NCI-H2171 treated with DMSO at 0.1 percent for 48 hours (cell line): ENCODE measurements at places on chromosomes 7 and 10.
A peak's percentile ranks its signal among the peaks of the same experiment; 100 is the strongest.

- DNase-seq, result no peak
Measured at GRCh38 chr7:27515933-27516332, 146.8 kb downstream of the HIBADH start.

GRCh38 chr10:32265756-32266155 is 81.2 kb downstream of the EPC1 start:
- no peak for DNase-seq

- peak; percentile 10 for DNase-seq
Measured at GRCh38 chr7:117873310-117874190, at the start of gene CTTNBP2. Gene CTTNBP2 (minus strand): TSS chr7:117873441. CDS start chr7:117873415, 26 bp downstream.

DNA sequence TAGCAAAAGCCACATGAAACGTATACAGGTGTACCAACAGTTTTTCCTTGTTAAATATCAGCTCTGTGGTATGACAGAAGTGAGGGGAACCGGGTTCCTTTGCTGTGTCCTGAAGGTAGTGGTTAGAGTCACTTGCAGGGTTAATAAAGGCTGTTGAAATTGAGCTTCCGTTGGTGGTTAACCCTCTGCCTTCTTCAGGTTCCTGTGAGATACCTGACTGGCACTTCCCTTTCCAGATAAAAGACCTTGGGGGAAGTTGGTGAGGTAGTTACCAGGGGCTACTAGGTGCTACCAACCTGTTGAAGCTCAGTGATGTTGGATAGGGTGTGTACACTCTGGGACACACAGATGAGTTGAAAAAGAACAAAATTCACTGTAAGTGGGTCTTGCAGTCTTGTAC is 384.1 kb downstream of the GATA3 start:
- no peak for DNase-seq

GRCh38 chr10:35874311-35875015 is 232.4 kb upstream of the FZD8 start:
- no peak for DNase-seq

- no peak for DNase-seq
Measured at GRCh38 chr10:43249962-43250614, 16.8 kb downstream of the RASGEF1A start.

- DNase-seq, result no peak
Measured at GRCh38 chr7:128000854-128001265, 30.4 kb downstream of the LRRC4 start.

DNA sequence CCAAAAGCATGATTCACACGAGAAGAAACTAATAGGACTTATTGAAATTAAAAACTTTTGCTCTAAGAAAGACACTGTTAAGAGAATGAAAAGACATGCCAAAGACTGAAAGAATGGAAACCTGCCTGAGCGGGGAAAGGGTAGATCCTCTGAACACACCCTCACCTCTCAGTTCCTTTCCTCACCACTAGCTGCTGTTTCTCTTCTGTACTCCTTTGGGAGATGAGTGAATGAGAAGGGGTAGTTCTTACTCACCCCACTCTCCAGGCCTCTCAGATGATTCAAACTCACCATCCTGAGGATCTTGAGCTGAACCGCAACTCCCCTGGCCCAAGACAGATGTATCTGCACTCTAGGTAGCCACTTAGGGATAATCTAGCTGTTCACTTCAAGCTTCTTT is 41.9 kb downstream of the IQUB start:
- DNase-seq, result no peak

DNA sequence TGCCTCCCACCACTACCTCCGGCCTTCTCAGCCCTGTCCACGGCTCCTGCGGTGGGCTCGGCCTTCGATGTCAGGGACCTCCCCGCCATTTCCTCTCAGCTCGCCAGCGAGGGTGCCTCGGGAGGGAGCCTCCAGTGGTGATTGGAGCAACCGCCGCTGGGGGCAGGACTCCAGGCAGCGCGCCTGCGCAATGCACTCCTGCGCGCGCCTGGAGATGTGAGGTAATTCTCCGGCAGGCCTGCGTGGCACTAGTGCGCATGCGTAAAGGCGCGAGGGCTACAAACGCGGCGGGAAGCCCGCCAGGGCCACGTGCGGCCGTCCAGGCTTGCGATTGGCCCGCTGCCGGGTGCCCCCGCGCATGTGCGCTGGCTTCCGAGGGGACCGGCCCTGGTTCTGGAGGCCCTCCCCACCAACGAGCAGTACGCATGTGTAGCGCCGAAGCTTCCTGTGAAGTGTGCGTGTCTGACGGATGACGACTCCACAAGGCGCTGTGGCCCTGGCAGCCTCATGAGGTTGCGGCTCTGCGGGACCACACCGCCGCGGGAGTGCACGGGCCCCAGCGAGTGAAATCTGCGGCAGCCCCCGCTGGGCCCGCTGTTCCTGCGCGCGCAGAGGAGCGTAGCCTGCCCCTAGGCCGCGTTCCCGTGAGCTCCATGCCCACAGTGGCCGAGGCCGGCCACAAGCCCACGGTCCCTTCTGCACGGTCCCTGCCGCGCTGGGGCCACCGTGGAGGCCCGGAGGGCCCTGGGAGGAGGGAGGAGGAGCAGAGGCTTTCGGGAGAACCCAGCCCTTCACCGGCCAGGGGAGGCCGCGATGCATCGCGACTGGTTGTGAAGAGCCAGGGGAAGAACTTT is at the start of gene SYCE1:
Gene SYCE1 (minus strand): TSS at position 143 of the 854 bp plus-strand sequence. CDS start 54 bp downstream, at position 89.
- no peak for DNase-seq

- peak; percentile 48 for DNase-seq
Measured at GRCh38 chr10:76086761-76087639, 655.6 kb downstream of the LRMDA start.

DNA sequence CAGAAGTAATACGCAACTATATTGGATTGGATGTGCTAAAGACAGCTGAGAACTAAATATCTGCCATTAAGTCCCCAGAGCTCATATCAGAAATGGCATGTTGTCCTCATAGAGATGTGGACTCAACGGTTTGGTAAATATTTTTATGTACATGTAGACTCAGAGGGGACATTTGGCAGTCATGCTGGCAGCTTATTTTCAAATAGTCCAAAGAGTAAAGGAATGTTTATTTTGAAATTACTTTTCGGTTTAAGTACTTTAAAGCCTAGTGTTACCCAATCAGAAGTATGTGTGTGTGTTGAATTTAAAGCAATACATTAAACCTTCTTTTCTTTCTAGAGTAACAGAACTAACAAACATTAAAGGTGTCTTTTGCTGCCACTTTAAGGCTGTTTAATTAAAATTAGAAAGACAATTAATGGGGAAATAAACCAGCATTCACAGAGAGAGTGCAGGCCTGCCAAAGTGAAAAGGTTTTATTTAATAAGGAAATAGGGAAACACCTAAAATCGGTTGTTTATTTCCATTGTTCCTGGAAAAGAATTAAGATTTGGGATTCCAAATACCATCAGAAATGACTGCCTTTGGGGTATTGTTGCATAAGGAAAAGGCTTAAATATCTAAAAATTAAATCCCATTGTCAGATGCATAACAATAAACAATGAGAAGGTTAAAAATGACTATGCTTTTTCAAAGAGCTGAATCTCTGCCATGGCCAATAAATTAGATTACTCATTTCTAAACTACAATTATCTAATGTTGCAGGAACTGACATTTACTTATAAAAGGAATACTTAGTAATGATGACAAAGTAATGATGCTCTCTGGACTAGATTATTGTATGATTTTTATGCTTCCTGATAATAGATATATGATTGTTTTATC is 113.4 kb upstream of the AHR start:
- no peak for DNase-seq

DNA sequence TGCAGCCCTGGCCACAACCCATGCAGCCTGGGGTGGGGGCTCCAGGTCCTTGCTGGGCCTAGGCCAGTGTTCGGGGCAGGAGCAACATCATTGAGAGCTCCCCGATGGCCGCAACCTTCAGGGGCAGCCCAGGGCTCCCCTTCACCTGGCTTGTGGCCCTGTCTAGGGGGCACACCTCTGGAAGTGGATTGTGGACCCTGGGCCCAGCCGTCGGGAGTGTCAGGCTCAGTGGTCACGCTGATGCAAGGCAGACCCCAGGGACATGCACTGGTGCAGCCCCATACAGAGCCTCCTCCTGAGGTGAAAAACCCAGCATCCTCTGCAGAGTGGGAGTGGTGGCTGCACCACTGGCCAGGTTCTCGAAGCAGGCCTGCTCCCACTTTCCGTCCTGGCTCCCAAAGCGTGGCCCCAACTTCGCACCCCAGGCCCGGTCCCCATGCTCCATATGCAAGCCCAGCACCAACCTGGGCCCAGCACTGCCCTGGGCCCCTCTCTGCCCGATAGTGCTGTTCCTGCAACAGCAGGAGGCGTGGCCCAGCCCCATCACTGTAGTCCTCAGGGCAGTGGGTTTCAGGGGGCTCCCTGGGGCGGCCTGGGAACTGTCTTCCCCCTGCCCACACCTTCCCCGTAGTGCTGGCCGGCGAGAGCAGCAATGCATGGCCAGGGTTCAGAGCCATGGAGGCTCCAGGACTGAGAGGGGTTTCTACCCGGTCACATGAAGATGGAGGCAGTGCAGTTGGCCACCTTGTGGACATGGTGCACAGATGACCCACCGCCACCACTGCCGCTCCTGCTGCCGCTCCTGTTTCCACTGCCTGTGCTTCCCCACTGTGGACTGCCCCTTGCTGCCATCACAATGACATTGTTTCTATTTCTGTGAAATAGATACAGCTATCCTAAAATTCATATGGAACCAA is 303.9 kb upstream of the NRG3 start:
- no peak for DNase-seq

DNA sequence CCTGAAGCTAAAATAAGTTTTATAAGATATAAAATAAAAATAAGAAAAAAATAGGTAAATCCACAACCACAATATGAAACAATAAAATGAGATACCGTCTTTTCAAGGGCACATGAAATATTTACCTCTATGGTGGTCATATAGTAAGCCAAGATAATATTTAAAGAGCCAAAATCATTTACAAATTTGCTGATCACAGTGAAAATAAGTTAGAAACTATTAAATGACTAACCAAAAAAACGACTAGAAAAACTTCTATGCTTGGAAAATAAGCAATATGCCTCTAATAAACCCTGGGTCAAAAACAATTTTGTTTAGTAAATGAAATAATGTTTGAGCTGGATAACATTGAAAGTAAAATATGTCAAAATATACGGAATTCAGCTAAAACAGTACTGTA is 535.2 kb downstream of the GRID1 start:
- no peak for DNase-seq

DNA sequence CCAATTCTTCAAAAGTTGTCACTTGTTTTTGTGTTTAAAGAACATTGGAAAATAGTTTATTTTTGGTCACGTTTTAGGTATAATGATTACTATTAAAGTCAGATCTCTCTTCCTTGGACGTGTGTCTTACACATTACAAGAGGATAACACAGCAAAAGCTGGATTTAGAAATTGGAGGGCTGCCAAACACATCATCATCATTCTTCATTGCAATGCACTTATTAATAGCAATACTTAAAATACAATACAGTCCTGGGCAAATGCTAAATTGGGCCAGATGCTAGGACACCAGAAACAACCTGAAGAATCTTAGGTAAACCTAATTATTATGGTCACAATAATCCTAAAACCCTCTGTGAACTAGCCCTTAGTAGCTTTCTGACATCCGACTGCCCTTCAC is 303.6 kb downstream of the DGKB start:
- DNase-seq, result no peak

DNA sequence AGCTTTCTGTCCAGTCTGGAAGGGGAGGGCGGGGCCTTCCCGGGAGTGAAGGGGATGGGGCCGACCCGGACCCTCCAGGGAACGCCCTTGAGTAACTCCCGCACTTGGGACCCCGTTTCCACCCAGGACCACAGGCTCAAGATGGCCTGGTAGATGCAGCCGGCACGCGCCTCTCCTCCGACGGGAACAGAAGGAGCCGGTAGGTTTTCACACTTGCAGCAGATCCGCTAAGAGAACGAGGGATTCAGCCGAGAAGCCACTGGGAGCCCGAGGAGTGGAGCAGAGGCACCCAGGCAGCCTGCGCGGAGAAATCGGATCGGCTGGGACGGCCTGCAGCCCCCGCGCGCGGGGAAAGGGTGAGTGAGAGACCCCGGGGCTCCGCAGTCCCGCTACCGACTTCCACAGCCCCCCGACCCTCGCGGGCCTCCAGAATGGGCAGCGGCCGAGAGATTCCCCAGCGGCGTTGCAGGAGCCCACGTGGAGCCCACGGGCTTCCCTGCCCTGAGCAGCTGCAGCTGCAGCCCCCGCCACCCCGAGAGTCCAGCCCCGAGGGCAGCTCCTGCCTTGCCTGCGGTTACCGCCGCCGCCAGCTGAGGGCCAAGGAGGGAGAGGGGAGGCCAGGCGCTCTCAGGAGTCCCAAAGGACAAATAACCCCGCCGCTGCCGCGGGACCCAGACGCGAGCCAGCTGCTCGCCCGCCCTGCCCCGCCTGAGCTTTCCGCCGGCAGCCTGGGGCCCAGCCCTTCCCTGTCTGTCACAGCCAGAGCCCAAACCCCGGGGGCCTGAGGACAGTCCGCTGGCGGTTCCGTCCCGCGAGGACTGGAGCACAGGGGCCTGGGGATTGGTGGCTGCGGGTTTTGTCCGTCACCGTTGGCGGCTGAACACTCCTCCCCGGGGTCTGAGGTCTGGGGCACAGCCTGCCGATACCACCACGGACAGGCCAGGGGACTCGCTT is 21.8 kb downstream of the IFT22 start:
- DNase-seq, result peak; percentile 65

DNA sequence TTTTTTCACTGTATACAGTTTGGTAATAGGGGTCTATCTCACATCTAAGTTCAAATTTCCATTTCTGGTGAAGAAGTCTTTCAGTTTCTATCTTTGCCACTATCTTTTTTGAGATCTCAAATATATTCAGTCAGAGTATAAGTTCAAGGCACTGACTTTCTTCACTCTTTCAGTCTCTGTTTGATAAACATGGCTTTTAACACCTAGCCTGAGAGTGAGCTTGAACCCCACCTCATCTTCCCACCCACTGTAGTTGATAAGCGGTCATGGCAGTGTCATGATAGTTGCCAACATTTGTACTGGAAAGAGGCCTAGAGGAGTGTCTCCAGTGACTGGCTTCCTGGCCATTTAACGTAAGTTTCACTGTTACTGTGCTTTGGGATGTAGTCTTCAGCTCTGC is 41.2 kb upstream of the AGR3 start:
- no peak for DNase-seq

DNA sequence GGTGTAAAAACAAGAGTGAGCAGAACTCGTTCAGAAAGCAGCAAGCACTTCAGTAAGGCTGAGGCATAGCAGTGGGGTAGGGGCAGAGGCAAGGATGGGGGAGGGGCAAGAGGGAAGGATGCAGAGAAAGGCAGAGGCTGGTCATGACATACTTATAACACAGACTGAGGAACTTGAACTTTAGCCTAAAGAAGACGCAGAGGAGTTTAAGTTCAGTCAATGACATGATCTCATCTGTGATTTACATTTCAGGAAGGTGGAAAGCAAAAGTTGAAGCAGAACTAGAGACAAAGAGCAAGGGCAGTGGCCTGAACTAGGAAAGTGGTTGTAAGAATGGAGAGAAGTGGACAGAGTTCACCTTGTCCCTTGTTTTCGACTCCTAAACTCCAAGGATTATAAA is 15.8 kb downstream of the MACC1 start:
- DNase-seq, result no peak

- DNase-seq, result peak; percentile 69
Measured at GRCh38 chr7:148609045-148609725, 18.6 kb downstream of the C7orf33 start.
